ENCODE measurements at places on chromosomes 6 and 20.
A peak's percentile ranks its signal among the peaks of the same experiment; 100 is the strongest.

DNA sequence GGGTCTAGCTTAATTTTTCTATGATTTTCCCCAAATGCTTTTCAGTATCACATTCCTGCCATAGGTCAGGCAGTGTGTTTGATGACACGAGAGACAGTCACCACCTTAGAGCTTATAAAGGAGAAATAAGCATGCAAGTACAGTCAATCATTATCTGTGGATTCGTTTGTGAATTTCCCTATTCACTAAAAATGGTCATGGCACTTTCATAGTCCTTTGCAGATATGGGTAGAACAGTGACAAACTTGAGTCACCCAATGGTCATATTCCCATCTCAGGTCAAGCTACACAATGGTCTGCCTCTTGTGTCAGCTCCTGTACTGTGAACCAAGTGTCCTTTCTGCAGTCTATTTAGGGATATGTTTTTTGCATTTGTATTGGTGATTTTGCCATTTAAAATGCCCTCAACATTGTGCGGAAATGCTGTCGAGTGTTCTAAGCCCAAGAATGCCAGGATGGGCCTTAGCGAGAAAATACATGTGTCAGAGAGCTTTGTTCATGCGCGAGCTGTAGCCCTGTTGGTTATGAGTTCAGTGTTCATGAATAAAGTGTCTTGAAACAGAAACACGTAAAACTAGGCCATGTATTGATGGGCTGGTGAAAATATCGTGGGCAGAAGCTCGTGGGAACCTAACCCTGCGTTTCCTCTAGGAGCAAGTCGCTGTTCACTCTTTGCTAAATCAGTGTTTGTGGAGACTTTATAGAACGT lies 19.8 kb downstream of the SUMO4 start:
- no peak for DNase-seq

DNA sequence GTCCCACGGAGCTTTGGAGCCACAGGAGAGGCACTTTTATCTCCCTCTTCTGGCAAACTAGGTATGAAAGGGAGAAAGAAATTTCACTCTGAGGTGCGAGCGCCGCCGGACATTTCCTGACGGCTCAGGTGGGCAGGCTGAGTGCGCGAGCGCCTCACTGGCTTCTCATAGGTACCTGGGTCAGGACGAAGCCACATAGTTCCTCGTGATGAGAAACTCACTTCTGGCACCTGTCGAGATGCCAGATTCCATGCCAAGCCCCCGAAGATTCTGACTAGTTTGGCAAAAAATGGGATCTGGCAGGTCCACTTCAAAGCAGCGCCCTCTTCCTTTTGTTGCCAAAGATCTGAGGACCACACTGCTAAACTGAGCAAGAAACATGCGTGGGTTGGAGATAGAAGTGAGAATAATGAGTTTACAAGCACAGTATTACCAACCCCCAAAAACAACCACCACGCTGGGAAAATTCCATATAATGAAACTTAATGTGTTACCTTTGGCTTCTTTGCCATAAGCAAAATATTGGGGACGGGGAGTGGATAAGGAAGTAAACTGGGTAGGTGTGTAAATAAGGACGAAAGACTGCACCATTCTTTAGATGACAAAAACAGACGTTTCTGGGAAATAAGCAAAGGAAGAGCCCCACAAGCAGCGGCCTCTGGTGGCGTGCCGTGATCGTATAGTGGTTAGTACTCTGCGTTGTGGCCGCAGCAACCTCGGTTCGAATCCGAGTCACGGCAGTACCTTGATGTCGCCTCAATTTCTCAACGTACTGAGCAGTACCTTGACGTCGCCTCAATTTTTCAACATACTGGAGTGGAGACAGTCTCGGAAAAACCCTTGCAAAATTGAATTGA lies 89.8 kb upstream of the PRSS16 start:
- DNase-seq = peak; percentile 69

GRCh38 chr20:7308163-7308562 lies 540.7 kb downstream of the BMP2 start:
- no peak for DNase-seq

- no peak for DNase-seq
Measured at GRCh38 chr20:40441771-40442170, 247.3 kb downstream of the MAFB start.

DNA sequence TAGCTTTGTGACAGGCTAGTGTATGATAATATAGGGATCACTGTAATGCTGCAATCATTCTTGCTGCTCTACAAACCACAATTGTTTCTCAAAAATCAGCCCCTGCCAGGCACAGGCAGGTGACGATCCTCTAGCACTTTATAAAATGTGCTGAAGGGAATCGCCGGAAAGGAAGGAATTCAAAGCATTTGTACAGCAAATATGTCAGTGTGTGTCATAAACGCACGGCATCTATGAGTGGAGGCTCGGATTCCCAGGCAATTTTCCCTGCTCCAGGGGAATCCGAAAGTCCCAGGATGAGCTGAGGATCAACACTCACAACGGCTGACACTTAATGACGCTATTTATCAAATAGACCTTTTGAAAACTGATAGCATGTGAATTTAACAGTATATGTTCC lies 1.4 kb downstream of the PHACTR1 start:
- no peak for DNase-seq

DNA sequence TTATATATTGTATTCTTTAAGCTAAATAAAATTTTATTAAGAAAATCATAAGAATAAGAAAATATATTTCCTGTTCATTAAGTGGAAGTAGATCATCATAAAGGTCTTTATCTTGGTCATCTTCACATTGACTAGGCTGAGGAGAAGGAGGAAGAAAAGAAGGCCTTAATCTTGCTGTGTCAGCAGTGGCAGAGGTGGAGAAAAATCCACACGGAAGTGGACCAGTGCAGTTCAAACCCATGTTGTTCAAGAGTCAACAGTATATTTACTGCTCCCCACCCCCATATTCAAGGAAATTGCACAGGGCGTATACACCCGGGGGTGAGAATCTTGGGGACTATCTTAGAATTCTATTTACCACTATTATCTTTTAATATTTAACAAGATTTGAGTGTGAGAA lies 178.6 kb upstream of the SCGN start:
- no peak for DNase-seq

DNA sequence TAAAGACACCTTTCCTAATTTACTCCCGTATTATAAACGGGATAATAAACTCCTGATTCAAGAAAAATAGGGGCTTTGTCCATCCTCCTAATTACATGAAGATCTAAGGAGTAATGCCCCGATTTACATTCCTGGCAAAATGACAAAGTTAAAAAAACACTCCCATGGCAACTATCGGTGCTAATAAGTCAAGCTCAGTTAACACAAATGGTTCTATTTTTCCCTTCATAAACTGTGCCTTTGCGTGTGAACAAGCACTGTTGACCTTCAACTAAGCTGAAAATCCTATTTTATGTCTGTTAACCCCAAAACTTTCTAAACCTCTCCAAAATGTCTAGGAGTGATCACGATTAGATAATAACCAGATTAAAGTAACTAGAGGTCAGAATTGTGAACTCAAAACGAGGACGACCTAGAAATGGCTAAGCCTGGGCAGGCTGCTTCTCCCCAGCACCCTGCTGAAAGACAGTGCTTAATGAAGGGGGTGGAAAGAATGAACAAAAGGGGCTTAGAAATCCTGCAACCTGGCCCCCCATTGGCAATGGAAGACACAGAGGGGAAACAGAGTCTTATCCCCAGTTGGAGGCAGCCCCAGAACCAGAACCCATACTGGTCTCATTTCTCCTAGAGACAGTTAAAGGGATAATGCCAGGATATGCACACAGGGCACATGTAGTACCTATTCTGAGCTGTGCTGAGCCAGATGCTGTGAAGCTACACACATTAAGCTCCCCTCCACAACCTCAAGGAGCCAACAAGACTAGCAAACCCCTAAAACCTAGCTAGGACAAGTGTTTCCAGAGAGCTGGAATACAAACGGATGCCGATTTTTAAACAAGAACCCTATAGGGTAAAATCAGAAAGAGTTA lies 23.0 kb downstream of the SLC23A2 start:
- no peak for DNase-seq

DNA sequence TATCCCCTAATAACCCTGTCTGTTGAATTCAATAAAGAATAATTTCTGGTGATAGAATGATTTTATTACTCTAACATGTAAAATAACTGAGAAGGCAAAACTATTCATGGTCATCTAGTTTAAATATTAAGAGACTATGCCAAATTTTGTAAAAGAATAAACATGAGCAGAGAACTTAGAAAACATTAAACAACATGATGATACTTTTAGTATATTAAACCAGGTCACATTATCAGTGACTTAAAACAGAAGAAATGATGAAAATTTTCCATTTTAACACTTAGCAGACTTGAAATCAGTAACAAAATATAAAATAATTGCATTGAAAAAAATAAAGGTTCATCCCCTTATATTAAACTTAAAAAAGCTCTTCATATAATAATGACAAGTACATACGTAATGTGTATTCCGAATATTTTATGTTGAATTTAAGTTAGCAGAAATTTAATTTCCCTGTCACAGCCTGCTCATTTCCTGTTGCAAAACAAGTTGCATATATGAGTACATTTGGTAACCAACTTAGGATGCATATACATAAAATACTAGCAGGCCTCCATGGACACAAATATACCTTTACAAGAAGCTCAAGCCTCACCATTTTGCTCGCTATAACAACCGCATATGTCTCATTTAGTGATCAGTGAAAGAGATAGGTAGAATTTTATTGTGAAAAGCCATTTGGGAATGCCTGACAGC lies 40.6 kb downstream of the DTNBP1 start:
- no peak for DNase-seq

Measured in MM.1S (cell line).